Neural progenitor cell (in vitro differentiated cells): ENCODE measurements at places on chromosomes 13 and 19.

DNA sequence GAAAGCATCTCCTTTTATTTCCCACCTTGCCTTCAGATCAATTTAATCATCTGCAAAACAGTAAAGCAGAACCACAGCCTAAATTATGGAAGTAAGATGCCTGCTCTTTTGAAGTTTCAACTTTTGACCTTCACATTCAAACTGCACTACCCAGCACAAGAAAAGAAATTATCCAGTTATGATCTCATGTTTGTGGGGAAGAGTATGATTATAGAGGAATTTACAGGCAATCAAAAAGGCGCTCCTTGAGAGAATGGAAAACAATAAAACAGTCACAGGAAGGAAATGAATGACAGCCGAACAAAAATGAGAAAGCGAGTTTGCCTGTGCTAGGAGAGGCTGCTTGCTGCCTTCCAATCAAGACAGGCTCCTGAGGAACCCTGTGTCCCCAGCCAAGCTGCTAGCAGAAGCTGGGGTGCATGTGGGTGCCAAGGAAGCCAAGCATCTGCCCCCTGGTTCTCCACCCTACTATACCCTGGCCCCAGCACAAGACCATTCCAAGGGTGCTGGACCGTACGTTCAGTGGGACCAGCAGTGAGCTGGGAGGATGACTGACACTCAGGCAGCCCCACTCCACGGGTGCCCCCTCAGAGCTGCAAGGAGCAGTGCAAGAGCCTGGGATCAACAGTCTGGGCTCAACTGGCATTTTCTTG, 47.8 kb downstream of the PEPD start:
- DNase-seq = no peak

DNA sequence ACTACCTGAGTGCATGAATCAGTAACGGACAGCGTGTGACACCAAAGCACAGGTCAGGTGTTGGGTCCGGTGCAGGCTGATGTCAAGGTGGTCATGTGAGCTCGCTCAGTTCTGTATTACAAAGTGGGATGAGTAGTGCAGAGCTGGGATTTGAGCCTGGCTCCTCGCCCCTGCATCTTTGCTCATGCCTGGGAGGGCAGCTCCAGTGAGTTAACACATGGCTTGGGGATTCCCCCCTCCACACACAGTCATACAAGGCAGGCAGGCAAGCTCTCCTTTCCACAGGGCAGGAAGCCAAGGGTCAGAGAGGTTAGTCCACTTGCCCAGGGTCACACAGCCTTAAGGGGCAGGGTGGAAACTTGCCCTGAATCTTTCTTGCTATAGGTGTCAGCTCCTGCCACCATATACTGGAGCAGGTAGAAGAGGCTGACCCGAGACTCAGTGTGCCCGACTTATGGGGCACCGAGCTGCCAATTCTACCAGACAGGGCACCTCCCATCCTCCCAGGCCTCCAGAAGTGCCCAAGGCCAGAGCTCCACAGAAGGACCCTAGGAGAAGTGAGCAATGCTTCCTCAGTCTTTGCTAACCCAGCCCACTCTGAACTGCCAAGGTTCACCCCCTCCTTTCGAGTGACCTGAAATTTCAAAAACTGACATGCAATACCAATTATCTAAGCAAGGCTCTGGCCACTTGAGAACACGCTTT, 35.4 kb downstream of the ZNF787 start:
- DNase-seq = no peak

DNA sequence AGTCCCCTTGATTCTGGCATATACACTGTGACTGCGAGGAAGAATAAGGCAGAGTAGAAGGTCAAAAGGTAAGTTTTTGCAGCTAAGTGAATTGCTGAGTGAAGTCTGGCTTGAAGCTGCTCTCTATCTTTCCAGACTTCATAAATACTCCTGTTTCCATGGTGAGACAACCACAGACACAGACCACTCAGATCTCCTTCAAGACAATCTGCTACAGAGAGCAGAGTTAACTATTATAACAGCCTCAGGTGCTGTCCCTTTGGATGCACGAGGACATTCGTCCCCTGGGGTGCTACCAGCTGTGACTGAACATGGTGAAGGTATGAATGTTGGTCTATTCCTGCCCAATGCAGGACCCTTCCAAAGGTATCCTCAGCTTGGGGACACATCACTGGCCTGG, 104.0 kb downstream of the MYCBP2 start:
- DNase-seq = no peak

DNA sequence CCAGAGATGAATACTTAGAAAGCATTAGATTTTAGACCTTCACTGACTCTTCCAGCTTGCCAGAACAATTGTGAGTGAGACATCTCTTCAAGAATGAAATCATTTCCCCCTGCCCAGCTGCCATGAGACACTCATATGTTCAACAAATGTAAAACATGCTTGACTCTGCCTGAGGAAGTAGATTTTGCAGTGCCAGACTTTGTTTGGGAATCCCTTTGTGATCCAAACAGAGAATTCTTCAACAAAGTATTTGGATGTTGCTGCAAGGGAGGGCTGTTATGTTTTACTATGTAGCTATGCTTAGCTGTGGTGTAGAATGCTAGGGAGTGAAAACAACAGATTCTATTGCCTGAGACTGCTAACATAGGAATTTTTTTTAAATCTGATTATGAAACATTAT, 416.4 kb downstream of the DCT start:
- no peak for DNase-seq

DNA sequence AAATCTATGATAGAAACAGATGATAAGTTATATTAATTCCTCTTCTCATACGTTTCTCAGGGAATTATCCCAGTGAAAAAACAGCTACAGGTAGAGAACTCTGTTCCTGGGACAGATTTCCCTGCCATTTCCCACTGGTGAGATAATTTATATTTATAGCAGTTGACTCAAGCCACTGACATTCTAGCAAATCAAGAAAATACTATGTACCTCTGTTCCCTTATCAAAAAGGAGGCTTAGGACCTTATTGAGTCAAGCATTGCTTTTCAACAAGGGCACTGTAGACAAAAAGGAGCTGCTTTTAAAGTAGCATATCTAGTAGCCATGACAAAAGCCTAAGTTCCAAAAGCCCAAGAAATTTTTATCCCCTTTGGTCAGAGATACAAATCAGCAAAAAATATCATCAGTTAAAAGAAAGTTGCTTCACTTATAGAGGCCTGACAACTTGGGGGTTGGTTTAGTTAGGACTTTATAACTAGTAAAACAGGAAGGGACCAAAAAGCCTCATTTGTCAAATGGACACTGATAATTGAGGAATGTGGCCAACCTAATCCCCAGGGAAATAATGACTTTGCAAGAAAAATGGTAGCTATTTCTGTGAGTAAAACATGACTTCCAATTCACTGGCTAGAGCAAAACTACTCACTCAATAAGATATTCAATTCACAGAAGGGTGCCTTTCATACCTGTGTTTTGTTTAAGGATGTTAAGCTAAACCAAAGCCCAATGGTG, 652.5 kb downstream of the SLITRK1 start:
- no peak for DNase-seq

- DNase-seq = no peak
Measured at GRCh38 chr19:41868120-41868988, 8.3 kb downstream of the RPS19 start.

DNA sequence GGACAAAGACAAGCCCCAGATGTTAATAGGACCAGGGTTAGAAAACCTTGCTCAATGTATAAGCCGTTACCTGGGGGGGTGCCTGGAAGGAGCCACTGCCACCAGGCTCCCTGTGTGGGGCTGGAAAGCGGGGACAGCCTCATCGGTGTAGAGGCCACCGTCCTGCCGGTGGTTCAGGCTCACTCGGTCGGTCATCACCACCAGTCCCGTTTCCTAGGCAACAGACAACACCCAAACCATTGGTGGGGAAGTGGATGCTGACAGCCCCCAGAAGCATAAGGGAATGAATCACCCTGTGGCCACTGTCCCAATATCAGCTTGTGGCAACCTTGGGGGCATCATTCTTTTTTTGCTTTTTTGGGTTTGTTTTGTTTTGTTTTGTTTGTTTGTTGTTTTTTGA, 55.8 kb downstream of the CPAMD8 start:
- no peak for DNase-seq

DNA sequence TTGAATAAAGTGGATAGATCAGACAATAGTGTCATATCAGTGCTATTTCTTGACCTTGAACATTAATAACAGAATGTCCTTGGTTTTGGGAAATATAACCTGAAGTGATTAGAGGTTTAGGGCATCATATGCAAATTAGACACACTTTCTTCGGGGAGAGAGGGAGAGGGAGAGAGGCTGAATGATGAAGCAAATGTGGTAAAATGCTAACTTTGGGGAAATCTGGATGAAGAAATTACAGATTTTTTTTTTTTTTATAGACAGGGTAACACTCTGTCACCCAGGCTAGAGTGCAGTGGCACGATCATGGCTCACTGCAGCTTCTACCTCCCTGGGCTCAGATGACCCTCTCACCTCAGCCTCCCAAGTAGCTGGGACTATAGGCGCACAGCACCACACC, 3.9 kb upstream of the NCR1 start:
- no peak for DNase-seq

- DNase-seq = no peak
Measured at GRCh38 chr19:16605553-16605994, 22.4 kb downstream of the MED26 start.
